Psoas muscle (tissue), 8 donors: ENCODE measurements at places on chromosomes 12 and 14.

- no peak for DNase-seq
Measured at GRCh38 chr14:103028161-103028767, 29.1 kb downstream of the CDC42BPB start.

DNA sequence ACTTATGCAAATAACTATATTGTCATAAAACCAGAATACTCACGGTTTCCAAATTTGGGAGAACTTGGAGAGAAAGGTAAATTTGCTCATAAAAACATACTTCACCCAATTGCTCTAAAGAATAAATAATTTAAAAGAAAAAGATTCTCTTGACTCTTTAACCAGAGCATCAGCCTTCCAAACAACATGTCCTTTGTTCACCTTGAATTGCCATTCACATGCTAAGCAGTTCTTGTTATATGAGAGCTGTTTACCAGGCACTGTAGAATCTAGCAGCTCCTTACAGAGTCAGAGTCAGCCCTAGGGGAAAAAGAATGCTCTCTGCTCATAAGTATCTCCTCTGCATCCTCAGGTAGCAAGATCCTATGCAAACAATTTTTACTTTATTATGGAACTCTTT, 10.2 kb downstream of the SLCO1A2 start:
- no peak for DNase-seq

GRCh38 chr12:98217257-98217656, 298.1 kb upstream of the TMPO start:
- no peak for DNase-seq

GRCh38 chr14:32507029-32507984, 178.2 kb downstream of the AKAP6 start:
- DNase-seq: no peak

DNA sequence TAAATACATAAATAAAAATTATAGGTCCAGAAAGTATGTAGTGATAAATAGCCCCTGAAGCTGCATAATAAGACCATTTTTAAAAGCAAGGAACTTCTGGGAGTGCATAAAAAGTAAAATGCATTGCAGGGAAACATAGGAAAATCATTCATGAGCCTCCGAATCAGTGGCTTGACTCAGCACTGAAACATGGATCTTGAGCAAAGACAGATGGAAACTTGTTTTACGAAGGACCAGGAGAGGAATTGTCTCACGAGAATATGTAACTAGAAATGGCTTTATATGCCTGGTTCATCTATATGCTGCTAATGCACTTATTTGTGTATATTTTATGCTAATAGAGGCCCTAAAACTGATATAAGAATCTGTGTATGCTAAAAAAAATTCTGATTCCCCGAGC, 14.7 kb downstream of the TMEM30B start:
- no peak for DNase-seq

GRCh38 chr12:14473707-14474287, 93.9 kb downstream of the PLBD1 start:
- DNase-seq: no peak

GRCh38 chr14:50740856-50741255, 72.8 kb upstream of the SAV1 start:
- DNase-seq: no peak

DNA sequence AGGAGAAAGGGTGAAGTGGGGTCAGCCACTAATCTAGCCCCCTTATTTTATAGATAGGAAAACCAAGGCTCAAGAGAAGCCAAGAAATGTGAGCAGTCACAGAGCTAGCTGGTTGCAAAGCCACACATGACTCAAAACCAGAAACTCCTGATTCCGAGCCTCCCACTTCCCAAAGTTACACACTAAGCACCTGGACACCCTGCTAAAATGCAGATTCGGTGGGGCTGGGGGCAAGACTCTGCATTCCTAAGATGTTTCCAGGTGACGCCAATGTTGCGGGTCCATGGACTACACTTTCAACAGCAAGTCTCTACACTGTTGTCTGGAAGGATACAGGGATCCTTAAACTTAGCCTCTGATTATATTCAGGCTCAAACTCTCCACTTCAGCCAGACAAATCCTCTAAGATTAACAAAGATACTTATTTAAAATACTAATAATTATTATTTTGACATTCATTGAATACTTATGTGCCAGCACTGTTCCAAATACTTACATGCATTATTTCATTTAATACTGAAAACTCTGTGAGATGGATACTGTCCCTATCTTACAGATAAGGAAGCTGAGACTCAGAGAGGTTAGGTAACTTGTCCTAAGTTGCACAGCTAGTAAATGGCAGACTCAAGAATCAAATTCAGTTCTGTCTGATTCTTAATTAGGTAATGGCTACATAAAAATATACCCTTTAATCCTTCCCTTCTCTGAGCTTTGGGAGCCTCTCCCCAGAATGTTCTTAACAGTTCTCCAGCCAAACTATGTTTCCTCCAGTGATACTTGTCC, 81.4 kb downstream of the CRACR2A start:
- no peak for DNase-seq

- DNase-seq: no peak
Measured at GRCh38 chr12:23535441-23535840, 414.0 kb downstream of the SOX5 start.

DNA sequence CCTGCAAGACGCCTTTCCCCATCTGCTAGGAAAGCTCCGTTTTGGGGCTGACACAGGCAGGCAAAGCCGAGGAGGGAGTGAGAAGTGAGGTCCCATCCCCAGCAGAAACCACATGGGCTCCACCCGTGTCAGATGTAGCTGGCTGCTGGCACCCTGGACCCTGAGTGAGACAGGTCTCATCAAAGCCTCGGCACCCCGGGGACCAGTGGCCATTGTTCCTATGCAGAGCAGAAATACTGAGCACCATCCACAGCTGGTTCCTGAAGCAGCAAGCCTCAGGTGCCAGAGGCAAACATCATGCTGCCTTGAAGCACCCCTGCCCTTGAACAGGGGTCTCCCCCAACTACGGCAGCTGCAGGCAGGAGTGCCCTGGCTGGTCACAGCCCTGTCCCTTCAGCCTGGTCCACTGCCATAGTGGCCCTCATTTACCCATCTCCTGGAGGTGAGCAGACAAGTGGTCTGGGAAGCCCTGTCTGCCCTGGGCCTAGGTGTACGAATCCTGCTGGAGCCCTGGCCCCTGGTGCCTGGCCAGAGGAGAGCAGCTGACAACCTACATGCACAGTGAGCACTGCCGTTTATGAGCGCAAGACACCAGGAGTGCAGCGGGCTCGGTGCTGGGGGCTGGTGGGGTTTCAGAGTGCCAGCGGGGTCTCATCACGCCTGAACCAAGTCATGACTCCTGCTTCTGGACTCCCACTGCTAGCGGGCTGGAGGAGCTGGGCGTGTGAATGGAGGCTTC, 289.8 kb upstream of the RTL1 start:
- no peak for DNase-seq

- DNase-seq: no peak
Measured at GRCh38 chr12:42804928-42805327, 215.4 kb upstream of the PRICKLE1 start.

GRCh38 chr12:47772094-47772660, 861 bp upstream of the SLC48A1 start:
- DNase-seq: peak; percentile 34

- DNase-seq: no peak
Measured at GRCh38 chr12:19186722-19187661, 57.5 kb downstream of the PLEKHA5 start.

DNA sequence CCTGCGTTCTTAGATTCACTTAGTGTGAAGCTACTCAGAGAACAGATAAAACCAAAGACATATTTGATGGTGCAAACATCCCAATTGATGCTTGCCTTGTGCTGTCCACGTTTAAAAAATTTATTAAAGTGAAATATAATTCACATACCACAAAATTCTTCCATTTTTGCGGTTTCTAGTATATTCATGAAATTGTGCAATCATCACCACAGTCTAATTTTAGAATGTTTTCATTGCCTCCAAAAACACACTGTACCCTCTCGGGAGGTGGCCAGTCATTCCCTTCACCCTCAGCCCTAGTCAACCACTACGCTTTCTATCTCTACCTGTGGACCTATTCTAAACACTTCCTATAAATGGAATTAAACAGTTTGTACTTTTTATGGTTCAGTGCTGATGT, 1109.2 kb downstream of the FLRT2 start:
- no peak for DNase-seq

- no peak for DNase-seq
Measured at GRCh38 chr12:102570256-102570655, 89.9 kb upstream of the IGF1 start.

DNA sequence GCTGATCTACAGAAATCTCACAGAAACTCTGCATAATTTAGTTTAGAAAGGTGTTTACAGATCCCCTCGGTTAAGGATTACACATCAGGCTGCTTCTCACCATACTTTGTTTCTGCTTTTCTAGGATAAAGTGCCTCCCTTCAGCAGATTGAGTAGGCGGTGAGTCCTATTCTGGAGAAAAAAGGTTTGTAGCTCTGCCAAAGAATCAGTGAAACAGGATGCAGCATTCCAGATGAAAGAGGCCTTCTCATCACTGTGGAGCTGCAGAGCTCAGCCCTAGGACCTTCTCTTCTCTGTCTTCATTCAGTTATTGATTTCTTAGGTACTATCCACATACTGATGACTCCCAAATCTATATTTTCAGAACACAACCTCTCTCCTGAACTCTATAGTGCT, 155.5 kb upstream of the KRR1 start:
- DNase-seq: no peak

DNA sequence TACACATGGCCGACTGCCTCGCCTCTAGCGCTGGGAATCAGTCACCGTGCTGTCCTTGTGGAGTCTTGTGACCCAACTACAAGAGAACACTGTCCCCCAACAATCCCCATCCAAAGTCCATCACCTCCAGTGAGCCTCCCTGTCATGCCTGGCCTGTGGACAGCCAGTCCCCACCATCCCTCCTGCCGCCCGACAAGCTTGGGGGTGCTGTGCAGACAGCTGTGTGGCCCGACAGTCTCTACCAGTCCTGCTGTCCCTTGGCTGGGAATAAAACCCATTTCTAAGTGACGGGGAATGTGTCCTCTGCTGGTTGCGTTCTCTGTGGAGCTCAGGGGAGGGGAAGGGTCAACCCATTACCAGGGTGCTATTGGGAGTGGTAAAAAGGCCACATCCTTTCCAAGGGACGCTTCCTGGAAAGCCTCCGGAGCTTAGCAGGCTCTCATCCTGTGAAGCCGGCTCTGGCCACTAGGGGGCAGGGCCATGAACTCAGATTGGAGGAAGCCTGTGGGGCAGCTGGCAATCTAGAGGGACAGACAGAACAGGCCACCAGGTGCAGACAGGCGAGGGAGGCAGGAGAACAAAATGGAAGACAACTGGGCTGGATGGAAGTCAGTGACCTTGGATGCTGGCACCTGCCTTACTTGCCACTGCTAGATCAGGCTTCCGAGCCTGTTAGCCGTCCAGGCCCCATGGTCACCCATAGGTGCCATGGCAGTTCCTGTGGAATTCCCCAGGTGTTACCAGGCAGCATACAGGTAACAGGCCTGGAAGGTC, 12.0 kb upstream of the BLTP3B start:
- peak; percentile 81 for DNase-seq

DNA sequence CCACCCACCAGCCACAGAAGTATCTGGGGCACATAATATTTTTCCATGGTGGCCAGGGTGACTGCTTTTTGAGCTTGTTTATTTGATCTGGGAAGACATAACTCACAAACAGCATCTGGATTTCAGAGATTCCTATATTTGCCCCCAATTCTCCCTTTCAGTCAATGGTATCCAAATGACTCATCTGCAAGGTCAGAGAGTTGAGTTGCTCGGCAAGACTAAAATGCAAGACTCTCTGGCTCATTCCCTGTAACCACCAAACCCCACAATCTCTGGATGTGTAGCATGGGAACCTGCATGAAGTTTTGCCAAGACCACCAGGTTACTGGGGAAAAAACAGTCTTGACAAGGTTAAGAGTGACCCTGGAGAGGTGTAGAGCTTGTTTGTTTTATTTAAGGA, 174.9 kb upstream of the FAR2 start:
- no peak for DNase-seq

- DNase-seq: peak; percentile 23
Measured at GRCh38 chr14:100142073-100143040, 17.1 kb downstream of the DEGS2 start.

- no peak for DNase-seq
Measured at GRCh38 chr12:92628476-92628875, 74.3 kb upstream of the PLEKHG7 start.

DNA sequence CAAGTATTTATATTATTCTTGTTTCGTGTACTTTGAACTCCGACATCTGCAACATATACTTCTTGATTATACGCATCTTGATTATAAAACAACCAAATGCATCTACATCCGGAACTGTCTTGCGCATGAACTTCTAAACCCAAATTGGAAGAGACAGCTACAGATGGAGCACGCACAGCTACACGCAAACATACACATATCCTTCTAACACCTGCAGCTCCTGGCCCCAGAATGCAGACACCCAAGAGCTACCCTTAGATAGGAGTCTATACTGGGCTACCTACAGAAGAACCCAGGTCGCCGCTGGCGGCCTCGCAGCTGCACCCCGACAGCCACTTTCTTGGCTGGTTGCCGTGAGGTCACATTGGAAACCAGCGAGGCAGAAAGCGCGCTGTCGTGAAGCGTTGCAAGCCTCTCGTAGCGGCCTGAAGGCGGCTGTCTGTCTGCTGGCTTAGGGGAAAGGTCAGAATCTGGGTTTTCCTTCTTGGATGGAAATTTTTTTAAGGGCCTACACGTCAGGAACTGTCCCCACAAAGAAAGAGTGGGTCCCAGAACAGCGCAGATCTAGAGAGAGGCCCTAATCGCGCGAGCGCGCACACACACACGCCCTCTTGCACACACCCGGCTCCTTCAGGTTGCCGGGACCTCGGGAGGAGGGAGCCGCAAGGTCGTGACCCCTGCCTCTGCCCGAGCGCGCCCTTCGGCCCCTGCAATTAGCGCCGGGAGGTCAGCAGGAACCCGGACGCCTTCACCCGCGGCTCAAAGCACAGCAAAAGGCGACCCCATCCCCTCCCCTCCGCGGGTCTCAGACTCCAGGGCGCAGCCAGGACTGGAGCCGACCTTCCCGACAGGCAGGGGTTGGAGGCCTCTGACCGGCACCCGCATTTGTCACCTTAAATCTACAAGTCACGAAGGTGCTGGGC, 17.0 kb downstream of the TBX3 start:
- no peak for DNase-seq

DNA sequence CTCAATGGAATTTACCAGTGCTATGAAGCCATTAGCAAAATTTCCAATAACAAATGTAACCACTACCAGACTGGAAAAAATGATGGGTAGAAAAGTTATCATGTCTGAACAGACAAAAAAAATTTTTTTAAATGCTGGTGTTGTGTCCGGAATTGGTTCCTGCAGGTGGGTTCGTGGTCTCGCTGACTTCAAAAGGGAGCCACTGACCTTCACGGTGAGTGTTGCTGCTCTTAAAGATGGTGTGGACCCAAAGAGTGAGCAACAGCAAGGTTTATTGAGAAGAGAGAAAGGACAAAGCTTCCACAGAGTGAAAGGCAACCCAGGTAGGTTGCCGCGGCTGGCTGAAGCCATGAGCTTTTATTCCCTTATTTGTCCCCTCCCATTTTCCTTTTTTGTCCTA, at the start of gene TAS2R43:
Gene TAS2R43 (minus strand): TSS at position 186 of the 400 bp plus-strand sequence. CDS start 84 bp downstream, at position 102.
- no peak for DNase-seq
